ENCODE measurements at places on chromosomes 16 and 17.
A peak's percentile ranks its signal among the peaks of the same experiment; 100 is the strongest.

GRCh38 chr16:50881331-50881830, 139.5 kb downstream of the CYLD start:
- DNase-seq: no peak

DNA sequence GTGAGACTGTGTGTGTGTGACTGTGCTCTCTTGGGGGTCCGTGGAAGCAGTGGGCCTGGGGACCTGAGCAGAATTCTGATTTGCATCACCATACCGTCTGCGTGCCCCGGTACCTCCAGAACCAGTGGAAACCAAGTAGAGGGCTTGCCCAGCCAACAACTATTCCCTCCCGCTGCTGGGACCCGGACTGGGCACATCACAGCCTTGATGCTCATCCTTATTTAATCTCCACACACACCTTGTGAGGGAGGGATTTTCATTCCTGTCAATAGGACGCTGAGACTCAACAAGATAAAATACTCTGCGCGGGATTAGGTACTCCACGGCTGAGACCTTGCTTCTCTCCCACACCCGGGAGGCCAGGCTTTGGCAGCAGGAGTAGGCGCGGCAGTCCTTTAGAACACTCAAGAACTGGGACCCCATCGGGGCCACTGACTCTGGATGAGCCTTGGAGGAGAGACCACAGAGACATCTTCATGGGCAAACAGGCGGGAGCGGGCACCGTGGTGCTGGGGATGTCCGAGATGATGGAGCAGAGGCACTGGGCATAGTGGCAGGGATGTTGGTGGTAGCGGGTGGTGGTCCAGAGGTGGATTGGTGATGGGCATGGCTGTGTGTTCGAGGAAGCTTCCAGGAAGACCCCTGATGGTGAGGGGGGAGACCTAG, 208.0 kb downstream of the NTN1 start:
- no peak for DNase-seq

GRCh38 chr17:62617894-62618472, 9.5 kb upstream of the MRC2 start:
- DNase-seq: no peak

- no peak for DNase-seq
Observed at GRCh38 chr16:89484041-89484501, 6.3 kb downstream of the ANKRD11 start.

DNA sequence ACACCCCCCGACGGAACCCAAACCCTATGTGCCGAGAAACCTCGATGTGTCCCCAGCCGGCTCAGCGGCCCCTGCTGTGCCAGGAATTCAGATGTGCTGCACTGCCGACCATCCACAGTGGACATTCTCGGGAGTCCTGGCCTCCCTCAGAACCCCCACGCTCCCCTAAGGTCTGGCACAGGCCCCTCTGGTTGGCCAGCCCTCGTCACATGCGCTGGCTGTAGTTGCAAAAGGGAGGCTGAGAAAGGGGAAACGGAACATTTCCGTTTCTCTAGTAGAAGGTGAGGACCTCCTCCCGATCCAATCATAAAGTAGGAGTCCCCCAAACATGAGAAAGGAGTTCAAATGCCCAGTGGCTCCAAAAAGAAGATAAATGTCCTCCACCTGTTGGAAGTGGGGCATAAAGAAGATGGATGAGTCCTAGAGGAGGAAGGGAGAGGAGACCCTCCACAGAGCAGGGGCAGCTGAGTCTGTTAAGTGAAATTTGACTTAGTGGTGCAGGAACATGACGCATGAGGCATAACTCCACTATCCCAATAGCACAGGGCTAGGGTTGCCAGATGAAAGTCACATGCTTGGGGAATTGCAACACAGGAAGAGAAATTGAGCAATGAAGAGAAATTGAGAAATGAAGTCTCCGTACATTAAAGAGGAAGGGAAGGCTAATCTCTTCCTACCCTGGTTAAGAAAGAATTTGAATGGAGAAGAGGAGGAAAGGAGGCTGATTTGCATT, 49.3 kb upstream of the WSB1 start:
- peak; percentile 84 for DNase-seq

DNA sequence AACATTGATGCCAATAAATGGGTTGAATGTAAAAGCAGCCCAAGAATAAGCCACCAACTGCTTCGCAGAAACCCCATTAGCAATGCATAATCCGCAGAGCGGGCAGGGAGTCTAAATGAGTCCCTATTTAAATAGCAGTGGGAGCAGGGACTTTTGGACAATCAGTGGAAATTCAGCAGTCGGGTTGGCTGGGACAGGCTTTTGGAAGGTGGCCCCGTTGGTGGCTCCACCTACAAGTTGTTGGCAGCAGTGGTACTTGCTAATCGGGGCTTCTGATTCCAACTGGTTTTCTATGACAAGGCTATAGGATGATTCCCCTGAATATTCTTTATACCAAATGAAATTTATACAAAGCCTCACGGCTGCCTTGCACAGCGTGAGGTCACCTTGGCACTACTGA, 86.3 kb downstream of the WDR59 start:
- DNase-seq: no peak

DNA sequence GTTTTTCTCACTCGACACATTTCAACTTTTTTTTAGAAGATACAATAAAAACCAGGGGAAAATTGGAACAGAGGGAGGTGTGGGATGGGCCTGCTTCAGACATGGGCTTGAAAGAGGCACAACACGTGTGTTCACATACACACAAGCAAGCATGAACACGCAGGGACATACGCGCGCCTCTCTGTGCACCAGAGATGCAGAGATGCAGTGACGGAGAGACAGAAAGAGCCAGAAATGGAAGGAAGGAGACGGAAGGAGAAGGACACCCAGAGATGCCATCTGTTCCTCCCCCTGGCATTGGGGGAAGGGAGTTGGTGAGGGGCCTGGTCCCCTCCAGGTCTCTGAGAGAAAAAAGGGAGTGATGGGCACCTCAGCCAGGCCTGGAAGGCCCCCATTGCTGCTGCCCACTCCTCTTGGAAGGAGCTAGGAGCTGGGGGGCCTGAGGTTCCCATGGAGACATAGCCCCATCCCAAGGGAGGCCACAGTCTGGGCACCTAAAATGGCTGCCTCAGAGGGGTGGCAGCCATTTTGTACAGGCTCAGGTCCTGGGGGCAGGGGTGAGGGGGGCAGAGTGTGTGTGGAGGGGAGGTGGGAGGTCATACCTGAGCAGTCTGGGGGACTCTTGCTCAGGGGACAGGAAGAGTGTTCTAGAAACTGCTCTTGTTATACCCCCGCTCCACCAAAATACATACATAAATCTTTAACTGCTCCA, 3.8 kb upstream of the NEUROD2 start:
- no peak for DNase-seq

DNA sequence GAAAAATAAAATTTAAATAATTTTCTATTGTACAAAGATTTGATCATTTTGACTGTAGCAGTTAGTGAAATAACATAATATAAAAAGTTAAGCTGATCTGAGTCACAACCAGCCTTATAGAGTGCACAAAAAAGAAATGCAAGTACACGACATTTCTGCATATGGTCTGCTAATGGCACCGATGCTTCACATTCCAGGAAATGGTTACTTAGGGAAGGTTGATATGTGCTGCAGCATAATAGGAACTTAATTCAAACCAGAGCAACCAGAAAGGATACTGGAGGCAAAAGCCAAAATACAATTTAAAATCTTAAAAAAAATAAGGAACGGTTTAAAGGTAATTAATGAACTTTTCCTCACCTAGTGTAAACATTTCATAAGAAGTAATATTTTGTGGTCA, 10.0 kb upstream of the CFDP1 start:
- peak; percentile 66 for DNase-seq

DNA sequence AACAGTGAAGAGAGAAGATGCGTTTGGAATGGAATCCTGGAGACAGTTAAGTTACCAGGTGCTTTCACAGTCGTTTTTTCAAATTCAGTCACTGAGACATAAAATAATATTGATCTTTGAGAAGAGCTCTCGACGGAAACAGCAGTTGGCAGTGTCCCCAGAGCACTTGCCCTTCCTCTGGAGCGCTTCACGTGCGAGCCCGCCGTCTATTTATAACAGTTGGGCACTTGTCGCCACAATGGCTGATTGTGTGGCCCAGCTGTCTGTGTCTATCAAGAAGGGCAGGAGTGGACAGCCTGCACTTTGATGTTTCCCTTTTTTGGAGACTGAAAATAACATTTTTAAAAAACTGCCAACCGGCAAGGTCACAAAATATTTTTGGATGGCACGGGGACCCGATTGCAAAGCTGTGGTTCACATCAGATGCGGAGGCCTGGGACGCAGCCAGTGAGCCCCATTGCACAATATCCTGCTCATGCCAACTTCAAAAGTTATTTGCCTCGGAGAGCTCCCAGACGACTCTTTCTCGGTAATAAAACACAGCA, 62.9 kb downstream of the ADCY9 start:
- no peak for DNase-seq

- DNase-seq: no peak
Observed at GRCh38 chr17:46877466-46877865, 26.1 kb downstream of the WNT9B start.

DNA sequence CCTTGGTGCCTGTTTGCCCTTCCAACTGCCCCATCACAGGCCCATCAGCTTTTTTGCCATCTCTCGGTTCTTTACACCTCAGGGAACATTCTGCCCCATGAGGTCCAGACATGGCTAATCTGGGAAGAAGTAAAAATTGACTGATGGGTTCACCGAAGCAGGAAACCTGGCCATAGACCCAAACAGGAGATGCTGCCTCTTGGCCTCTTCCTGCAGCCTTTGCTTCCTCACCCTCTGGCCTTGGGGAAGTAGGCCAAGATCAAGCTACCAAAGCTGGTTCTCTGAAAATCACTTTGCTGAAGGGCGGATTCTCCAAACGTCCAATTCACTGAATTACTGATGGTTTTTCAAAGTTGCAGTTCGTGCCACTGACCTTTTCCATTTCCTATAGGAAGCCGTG, 56.1 kb downstream of the ARSG start:
- DNase-seq: no peak

DNA sequence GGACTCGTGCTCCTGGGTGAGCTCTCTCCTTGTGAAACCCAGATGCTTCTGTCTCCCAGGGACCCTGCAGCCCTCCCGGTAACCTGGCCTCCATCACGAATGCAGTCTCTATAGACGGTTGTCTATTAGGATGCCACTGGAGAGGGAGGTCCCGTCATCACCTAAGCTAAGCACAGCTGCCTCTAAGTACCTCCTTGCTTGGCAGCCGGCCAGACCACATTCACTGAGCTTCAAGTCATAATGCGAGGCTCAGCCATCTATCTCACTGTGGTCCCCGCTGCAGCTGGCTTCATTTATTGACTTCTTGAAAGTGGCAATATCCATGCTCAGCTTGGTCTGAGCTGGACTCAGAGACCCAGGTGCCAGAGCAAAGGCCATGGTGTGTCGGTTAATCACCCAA, 74.5 kb upstream of the HSBP1 start:
- DNase-seq: no peak

GRCh38 chr17:1142561-1142971, 37.2 kb downstream of the ABR start:
- no peak for DNase-seq

DNA sequence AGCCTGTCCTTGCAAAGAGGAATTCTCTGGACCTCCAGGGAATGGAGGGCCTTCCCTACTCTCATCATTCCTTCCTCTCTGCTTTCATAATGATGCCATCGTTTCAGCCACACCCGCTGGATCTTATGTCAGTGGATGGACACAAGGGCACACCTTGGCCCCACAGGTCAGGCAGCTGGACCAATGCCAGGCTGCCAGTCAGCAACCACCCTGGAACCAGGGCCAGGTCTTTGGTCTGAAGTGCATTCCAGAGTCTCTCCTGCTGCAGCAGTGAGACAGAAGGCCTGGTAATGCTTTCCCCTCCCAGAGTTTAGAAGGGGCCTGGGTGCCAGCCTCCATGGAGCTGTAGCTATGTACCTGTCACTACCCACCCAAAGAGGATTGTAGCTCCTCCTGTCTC, 7.4 kb downstream of the C1QL1 start:
- DNase-seq: no peak

- no peak for DNase-seq
Observed at GRCh38 chr17:1123393-1123831, 56.4 kb downstream of the ABR start.

DNA sequence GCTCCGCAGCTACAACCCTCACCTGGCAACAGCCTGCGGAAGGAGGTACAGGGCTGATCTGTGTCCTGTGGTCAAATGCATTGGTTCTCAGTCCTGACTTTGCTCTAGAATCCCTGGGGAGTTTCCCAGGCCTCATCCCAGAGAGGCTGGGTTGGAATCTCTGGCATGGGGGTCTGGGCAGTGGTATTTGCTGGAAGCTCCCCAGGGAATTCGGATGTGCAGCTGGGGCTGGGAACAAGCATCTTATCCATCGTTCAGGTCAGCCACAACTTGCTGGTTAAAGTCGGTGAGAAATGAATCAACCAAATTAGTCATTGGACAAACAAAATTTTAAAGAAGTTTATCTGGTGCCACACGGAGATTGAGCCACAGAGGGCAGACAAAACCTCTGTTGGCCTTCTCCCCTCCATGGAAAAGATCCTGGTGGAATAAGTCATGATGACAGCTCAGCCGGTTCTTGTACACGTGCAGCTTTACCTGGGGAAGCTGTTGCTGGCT, 231.2 kb downstream of the FOXL1 start:
- DNase-seq: peak; percentile 90

GRCh38 chr16:18958621-18959029, 25.1 kb upstream of the TMC7 start:
- DNase-seq: no peak

DNA sequence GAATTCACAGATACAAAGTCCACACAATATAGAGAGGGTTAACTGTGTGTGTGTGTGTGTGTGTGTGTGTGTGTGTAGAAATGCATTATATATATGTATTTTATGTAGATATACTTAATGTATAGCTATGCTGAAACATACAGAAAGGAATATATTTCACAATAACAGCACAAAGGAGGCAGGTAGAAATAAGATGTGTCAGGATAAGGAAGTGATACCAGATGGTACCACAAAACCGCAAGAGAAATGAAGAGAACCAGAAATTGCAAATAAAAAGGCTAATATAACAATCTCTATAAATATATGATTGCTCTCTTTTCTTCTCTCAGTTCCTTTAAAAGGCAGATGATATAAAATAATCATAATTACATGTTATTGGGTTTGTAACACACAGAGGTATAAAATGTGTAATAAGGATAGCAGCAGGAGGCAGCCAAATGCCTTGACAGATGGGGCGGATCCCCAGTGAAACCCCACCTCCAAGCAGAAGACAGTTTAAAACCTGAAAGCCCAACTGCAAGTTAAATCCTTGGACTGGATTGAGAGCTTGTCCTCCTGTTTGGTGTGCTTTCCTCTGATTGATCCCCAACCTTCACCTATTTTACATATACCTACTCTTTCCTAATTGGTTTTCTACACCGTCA, 365.4 kb upstream of the C16orf82 start:
- DNase-seq: no peak

DNA sequence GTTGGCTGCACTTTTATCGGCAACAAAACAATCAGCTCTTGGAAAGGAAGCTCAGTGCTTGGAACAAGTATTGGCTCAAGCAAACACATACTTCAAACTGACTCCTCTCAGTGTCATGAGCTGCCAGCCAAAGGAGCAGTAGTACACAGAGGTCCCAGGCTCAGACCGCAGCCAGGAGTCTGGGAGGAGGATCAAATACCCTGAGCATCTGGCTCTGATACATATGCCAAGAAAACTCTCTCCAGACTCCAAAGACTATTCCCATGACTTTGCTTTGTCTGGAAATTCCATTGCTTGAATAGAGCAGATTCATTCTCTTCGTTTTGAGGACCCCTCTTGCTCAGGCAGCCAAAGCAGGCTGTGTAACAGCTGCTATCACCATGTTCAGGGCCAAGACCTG, 501.6 kb upstream of the PSMD7 start:
- DNase-seq: no peak

- no peak for DNase-seq
Observed at GRCh38 chr17:63132459-63132911, 166.4 kb downstream of the TANC2 start.

- DNase-seq: no peak
Observed at GRCh38 chr16:88681709-88682451, 4.4 kb downstream of the SNAI3 start.

All from AG04449 (cell line).